ENCODE measurements at places on chromosomes 4 and X. TPM values are rescaled to one million over a fixed set of nuclear protein-coding genes. Genes with fewer than 3 reads are reported as not detected.

DNA sequence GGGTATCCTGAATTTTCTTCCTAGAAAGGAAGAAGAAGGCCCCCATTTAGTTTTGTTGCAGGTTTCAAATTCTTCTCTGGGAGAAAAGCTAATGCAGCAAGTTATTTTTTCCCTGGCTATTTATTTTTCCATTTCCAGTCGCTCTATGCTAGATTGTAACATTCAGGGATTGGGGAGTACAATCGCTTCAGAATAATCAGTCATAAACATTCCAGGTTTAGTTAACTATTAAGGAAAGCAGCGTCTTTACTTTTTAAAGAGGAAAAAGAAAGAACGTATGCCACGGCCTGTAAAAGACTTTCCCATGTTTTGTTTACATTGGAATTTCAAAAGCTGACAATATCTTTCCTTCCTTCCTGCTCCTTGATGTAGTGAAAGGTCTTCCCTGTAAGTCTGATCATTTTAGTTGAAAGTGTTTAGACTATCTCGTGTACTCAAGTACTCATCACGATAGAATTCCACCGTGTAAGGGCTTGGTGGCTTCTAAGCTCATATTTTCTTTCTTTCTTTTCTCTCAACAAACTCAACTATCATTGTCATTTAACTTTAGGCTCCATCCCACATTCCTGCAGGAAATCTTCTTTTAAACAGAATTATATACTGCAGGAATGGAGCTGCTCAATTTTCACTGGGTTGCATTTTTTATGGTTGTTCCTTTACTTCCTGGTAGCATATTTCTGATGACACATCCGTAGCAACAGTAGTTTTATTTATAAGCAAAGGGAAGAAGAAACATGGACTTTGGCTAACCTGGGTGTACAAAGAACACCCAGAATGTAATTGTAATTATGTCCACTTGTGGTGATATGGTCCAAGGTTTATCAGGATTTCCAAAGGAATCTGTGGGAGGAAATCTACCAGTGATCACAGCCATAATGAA is 213.1 kb upstream of the FAT1 start:
- DNase-seq: peak; percentile 71

Gene CTAG1A
- not detected for polyA plus RNA-seq

GRCh38 chr4:53490965-53491622 is 100.2 kb downstream of the LNX1 start:
- DNase-seq: peak; percentile 69

- DNase-seq: no peak
Observed at GRCh38 chr4:10104211-10104990, 12.2 kb downstream of the WDR1 start.

Gene P2RY8
- polyA plus RNA-seq: 0.03 TPM

DNA sequence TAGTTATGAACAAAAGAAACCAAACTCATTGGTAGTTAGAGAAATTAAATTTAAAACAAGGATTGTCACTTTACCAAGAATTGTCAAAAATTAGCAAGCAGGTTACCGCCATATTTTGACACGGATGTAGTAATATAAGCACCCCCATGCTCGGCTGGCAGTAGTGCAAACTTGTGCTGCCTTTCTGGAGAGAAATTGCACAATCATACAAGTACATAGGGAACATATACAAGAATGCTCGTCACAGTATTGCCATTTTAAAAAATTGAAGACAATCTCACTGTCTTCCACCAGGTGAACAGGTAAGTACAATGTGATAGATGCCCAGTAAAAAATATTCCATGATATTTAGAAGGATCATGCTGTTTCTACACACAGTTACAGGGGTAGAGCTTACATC is 55.6 kb upstream of the SLC39A8 start:
- no peak for DNase-seq

DNA sequence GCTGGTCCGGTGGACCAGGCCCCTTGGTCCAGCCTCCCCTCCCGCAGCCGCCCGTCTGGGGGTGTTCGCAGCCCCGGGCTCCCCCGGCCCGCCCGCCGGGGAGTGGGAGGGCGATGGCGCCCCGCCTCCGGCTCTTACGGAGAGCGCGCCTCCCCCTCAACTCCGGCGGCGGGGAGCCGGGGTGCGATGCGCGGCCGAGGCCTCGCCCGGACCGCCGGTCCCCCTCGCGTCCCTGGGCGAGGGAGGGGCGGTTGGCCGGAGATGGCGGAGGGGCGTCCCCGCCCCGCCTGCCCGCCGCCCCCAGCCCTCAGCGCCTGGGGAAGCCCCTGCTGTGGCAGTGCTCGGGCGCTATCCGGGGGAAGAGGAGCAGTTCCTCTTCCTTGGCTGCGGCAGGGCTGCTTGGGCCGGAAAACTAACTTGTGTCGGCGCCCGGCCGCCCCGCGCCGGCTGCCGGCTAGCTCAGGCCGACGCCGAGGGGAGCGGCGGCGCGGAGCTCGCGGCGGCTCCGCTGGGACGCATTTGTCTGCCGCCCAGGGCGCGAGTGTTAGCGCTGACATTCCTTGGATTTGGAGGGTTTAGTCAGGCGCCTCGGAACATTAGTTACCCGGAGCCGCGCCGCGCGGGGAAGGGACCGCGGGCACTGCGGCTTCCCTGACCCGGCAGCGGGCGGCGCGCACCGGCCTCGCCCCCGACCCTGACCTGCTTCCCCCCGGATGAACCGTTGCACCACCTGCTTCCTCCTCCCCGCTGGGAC is 994 bp downstream of the GALNT7 start:
- peak; percentile 34 for DNase-seq

DNA sequence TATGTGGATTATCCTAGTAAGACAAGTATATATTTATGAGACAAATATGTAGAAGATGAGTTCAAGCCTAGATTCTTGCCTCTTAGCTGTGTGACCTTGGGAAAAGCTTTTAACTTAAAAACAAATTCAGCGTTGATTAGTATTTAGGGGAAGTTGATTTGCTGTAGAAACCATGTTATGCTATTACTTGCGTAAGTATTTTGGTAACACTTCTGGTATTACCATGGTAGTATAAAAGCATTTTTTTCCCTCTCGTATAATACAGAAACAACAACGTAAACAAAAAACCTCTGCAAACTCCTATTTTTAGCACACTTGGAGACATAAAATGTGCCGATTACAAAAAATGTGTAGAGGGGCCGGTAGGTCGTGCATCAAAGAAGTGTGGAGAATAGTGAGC is 33.2 kb downstream of the STAG2 start:
- DNase-seq: no peak

GRCh38 chrX:619812-620531 is 10.6 kb upstream of the SHOX start:
- DNase-seq: no peak

- no peak for DNase-seq
Observed at GRCh38 chrX:19954335-19955096, 36.3 kb downstream of the BCLAF3 start.

DNA sequence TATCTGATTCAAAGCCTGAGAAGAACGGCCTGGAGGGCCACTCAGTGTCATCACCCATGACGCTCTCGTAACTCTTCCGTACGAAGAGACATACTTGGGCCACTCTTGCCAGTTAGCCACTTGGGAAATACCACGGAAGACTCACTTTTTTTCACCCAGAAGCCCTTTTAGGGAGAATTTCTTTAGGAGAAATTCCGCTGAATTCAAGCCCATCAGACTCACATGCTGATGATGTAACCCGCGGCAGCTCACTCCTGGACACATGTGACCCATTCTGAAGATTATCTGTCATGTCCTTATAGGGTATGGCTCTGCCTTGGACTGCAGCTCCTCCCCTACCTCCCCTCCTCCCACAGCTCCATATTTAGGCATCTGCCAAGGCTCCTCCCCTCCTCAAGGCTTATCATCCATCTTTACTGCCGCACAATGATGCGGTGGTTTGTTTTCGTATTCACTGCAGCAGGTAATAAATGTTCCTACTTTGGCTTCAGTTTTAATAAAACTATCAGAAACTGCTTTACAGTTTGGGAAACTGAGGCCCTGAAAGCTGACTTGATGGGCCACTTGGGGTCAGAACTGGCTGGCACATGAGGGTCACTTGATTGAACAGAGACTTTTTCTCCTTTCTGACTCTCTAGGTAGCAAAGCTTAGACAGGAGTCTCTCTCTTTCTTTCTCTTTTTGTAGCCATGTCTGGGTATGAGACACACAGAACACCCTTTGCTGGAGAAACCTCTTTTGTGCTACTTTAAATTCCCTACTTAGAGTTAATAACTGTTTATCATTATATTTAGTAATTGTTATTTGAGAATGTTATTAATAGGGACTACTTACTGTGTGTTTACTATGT is 42.1 kb downstream of the RHOH start:
- DNase-seq: no peak

Gene HELT
- polyA plus RNA-seq: not detected

DNA sequence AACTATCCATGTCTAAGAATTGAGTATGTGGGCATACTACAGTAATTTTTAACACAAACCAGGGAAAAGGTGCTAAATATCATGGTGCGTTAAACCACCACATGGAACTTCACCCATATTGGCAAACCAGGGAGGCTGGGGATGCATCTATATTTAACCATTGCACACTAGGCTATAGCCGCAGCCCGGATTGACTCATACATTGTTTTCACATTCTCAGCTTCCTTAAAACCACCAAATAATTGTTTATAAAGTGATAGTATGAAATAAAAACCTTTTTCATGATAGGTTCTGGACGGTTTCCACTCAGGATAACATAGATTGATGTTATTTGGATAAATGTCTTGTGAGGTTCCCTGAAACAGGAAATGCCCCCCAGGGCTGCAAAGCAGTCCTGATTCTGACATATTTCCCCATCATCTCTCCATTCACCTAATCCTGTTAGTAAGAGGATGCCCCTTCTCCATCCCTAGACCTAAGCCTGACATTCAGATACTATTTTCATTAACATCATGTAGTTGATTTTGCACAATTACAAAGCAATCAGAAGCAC is 7.9 kb downstream of the COL25A1 start:
- no peak for DNase-seq

Gene S100P
- 20.9 TPM for polyA plus RNA-seq

Gene NFXL1
- 7.1 TPM for polyA plus RNA-seq

Gene PROM1
- polyA plus RNA-seq: not detected

Gene NDUFB11
- polyA plus RNA-seq: 147 TPM

- DNase-seq: no peak
Observed at GRCh38 chr4:16759931-16760582, 138.4 kb downstream of the LDB2 start.

Gene RBMX2
- polyA plus RNA-seq: 31.5 TPM

DNA sequence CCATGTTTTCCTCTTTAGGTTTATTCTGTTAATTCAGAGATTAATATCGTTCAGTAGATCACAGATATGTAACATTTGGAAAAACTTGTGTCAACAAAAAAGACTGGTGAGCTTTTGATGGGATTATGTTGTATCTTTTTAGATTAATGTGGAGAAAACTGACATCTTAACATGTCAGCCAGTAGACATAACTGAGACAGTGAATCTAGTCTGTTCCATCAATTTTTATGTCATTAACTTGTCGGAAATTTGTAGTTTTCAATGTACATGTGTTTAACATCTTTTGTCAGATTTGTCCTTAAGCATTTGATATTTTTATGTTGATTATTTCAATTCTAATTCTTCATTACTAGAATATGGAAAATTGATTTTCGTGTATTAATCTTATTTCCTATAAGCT is 42.0 kb downstream of the APELA start:
- no peak for DNase-seq

Gene SOWAHD
- 0.09 TPM for polyA plus RNA-seq

Gene MAGEB6B
- not detected for polyA plus RNA-seq

GRCh38 chrX:118879586-118879985 is 56.0 kb downstream of the ZCCHC12 start:
- no peak for DNase-seq

GRCh38 chr4:94814237-94814636 is 56.5 kb downstream of the BMPR1B start:
- no peak for DNase-seq

Gene TMEM156
- polyA plus RNA-seq: 10.4 TPM

DNA sequence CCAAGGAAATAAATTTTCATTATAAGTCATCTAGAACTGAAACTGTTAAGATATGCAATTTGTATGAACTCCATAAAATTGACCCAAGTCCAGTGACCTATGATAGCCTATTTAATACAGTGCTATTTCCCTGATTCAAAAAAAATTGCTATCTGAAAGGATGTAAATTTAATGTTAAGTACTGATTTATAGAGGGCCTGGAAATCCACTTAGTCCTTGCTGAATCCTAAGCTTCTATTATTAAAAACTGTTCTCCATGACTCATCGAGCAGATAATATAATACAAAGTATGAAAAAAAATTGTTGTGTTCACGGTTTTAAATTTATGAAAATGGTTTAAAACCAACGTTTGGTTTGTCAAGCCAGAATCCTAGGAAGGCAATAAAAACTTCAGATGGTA is 704.8 kb upstream of the AADAT start:
- no peak for DNase-seq

Gene UNC5C
- not detected for polyA plus RNA-seq

GRCh38 chrX:21907260-21907659 is 33.2 kb upstream of the SMS start:
- DNase-seq: no peak

Gene CT45A10
- polyA plus RNA-seq: not detected

DNA sequence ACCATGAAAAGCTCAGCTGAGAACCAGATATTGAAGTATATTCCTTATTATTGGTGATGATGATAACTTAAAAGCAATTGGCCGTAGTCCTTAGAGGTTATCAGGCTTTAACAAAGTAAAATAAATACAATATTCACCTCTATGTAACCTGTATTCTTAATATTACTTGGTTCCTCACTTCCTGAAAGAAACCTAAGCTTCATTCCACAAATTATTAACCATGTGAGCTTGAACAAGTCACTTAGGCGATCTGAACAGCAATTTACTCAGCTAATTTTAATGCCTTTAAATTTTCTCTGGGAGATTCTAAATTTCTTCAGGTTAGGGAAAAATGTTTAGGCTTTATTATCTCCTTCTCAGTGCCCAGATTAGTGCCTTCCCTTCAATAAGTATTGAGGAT is 69.2 kb downstream of the CLDN22 start:
- no peak for DNase-seq

Gene RPL10
- polyA plus RNA-seq: 4,594 TPM

Gene PCDH18
- polyA plus RNA-seq: not detected

DNA sequence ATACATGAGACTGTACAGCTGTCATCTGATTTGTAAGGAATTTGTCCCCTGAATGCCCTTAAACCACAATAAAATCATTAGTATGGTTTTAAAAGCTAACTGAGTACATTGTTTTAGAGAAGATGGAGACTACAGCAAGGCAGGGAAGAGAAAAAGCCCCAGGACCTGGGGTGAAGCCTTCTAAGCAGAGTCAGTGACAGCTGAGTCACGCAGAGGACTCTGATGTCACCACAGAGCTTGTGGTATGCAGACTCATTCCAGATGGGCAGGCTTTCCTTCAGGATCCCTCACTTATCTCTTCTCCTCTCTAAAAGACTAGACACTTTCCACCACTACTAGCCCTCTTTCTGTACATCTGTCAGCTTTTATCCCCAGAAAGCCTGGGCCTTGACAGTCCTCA is 97.1 kb upstream of the ATOH1 start:
- no peak for DNase-seq

Data from A549 (cell line).